Keratinocyte (primary cell): ENCODE measurements at places on chromosomes 12 and 14.
A peak's percentile ranks its signal among the peaks of the same experiment; 100 is the strongest.

- H3K36me3 ChIP-seq = no peaks in the 10 kb centered on the region
- DNase-seq = no peak
- no peaks in the 10 kb centered on the region for H3K27me3 ChIP-seq
- H3K4me1 ChIP-seq = no peaks in the 10 kb centered on the region
Observed at GRCh38 chr12:125160281-125160955, 95.2 kb downstream of the AACS start.

DNA sequence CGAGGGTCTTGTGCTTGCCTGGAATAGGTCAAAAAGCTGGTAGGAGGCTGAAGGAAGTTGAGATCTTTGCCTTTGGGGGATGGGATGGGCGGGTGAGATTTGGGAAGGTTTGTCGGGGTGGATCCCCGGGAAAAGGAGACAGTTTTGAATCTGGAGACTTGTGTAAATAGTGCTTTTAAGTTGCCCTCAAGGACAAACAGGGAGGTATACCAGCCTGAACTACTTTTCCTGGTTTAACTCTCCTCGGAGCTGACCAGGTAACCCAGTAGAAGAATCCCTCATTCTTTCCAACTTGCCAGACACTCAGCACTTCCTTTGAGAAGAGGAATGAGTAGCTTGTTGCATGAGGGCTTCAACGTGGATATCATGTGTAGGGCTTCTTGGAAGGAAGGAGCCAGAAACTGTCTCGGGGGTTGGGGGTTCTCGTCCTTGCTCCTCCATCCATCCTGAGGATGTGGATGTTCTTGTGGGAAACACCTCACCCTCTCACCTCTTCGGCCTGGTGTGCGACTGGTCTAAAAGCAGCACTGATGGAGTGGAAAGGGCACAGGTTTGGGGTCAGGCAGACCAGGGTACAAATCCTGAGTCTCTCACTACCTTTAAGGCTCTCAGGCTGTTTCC, 1.9 kb downstream of the TEAD4 start:
- H3K4me1 ChIP-seq = peaks cover 24% of the 10 kb centered on the region
- no peak for DNase-seq
- peak overlapping the region; percentile 76 for H3K4me3 ChIP-seq
- H3K36me3 ChIP-seq = no peaks in the 10 kb centered on the region
- H3K27me3 ChIP-seq = no peaks in the 10 kb centered on the region

GRCh38 chr14:65483647-65484046, 71.1 kb downstream of the FUT8 start:
- H3K27ac ChIP-seq = no peak overlapping the region
- H3K4me1 ChIP-seq = no peaks in the 10 kb centered on the region
- no peaks in the 10 kb centered on the region for H3K36me3 ChIP-seq
- no peak overlapping the region for H3K4me3 ChIP-seq

DNA sequence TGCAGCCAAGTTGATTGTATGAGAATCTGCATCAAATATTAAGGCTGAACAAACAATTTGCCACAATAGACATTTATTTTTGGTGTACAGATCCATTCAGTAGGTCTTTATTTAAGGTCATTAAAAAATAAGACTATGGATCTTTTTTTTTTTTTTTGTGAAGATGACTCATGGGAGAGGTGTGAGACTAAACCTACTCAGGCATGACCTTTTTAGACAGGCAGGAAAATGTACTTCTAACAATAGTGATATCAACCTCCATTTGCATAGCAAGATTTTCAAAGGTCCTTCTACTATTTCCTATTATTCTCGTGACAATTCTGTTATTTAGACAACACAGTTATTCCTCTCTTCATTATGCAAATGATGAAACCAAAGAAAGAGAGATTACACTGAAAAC, 39.9 kb upstream of the PTPRR start:
- H3K36me3 ChIP-seq = no peaks in the 10 kb centered on the region
- H3K4me1 ChIP-seq = no peaks in the 10 kb centered on the region
- no peak overlapping the region for H3K4me3 ChIP-seq
- no peaks in the 10 kb centered on the region for H3K27me3 ChIP-seq
- no peak for DNase-seq
- no peak overlapping the region for H3K27ac ChIP-seq

DNA sequence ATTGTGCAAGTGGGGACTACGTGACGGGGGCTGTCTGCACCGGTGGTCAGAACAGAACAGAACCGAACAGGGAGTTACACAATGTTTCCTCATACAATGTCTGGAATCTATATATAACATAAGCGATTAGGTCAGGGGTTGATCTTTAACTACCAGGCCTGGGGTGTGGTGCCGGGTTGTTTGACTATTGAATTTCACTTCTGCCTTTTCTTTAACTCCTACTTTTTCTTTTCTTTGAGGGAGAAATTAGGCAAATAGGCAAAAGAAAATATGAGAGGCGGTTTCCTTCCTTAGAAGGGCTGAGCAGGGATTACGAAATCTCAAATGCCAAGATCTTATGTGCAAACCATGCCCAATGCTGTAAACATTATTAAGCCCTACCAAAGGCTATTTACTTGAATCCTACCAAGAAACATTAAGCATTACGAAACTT, 140.3 kb downstream of the SLC38A6 start:
- no peak overlapping the region for H3K4me3 ChIP-seq
- no peak for DNase-seq
- H3K4me1 ChIP-seq = peaks cover 10% of the 10 kb centered on the region
- no peaks in the 10 kb centered on the region for H3K27me3 ChIP-seq
- H3K27ac ChIP-seq = no peak overlapping the region

GRCh38 chr12:45138609-45139008, 77.3 kb upstream of the ANO6 start:
- no peaks in the 10 kb centered on the region for H3K27me3 ChIP-seq
- no peak overlapping the region for H3K27ac ChIP-seq
- H3K36me3 ChIP-seq = no peaks in the 10 kb centered on the region
- no peak for DNase-seq

- H3K27ac ChIP-seq = no peak overlapping the region
- H3K36me3 ChIP-seq = no peaks in the 10 kb centered on the region
- H3K27me3 ChIP-seq = no peaks in the 10 kb centered on the region
- DNase-seq = no peak
- H3K4me1 ChIP-seq = no peaks in the 10 kb centered on the region
Observed at GRCh38 chr12:119601877-119602733, 8.5 kb downstream of the TMEM233 start.

GRCh38 chr12:5507401-5507935, 75.6 kb downstream of the NTF3 start:
- H3K4me3 ChIP-seq = no peak overlapping the region
- no peak overlapping the region for H3K27ac ChIP-seq
- peaks cover 12% of the 10 kb centered on the region for H3K4me1 ChIP-seq
- H3K36me3 ChIP-seq = no peaks in the 10 kb centered on the region

DNA sequence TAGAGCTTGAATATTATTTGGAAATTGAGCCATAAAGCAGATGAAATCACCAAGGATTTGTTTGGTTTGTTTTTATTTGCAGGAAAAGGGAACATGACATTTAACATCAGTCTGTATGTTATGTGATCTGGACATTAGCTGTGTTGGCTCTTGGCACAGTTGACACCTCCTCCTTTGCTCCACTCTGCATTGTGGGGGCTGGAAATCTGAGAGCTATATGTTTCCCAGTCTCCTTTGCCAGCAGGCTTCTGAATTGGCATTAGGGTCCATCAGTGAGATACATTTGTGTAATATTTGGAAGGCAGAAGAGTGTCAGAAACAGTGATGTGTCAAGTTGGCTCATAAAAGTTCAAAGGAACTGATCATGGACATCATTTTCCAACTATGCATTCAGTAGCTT, 322.1 kb upstream of the ATP2B1 start:
- no peak for DNase-seq
- no peak overlapping the region for H3K4me3 ChIP-seq
- peaks cover 13% of the 10 kb centered on the region for H3K4me1 ChIP-seq
- H3K36me3 ChIP-seq = no peaks in the 10 kb centered on the region
- H3K27me3 ChIP-seq = no peaks in the 10 kb centered on the region

DNA sequence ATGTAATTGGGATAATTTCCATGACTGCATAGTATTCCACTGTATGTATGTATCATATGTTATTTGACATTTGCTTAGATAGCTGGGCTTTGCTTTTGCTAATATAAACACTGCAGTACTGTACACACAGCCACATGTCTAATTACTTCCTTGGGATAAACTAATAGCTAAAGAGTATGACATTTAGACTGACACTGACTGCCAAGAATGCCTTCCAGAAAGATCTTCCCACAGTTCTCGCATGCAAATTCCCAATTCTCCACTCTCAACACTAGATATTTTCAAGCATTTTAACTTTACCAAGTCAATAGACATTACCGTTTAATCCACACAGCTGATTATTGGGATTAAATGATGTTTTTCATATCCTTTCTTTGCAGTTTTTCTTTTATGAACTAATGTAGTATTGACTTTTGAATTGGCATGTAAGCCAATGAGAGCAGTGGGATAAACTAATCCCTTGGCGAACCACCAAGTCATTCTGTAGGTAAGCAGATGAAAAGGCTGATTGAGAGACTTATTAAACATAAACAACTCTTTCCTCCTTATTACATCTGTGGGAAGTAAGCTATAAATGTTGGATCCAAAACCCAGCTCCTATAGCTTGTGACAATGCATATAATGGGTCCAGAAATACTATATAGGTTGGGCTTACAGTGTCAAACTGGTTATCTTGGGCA, 55.5 kb downstream of the STON2 start:
- DNase-seq = no peak
- no peaks in the 10 kb centered on the region for H3K36me3 ChIP-seq
- no peak overlapping the region for H3K27ac ChIP-seq
- H3K27me3 ChIP-seq = no peaks in the 10 kb centered on the region
- H3K4me1 ChIP-seq = peaks cover 8% of the 10 kb centered on the region

DNA sequence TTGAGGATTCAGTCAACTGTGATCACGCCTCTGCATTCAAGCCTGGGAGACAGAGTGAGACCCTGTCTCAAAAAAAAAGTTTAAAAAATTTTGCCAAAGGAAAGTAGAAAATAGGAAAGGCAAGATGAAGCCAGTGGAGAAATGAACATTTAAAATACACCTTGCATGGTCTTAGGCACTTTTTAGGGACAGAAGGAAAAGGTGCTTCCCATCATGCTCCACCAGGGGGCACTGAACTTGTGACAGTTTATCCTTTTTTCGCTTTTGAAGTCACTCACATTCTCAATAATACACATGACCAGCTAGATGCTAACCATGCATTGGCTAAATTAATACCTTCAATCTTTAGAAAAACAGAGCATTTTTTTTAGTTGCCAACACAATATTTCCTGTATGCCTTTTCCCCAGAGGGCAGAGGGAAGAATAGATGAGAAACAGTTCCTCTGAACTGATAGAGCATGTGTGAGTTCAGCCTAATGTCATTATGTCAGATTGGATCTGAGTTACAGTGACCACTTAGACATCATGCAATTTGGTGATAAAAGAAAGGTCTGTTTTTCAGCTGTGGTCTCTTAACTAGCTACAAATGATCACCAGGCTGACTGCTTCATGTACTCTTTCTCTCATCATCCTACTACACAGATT, 221.8 kb upstream of the SSTR1 start:
- peak; percentile 2 for DNase-seq
- H3K27ac ChIP-seq = no peak overlapping the region
- no peaks in the 10 kb centered on the region for H3K36me3 ChIP-seq

DNA sequence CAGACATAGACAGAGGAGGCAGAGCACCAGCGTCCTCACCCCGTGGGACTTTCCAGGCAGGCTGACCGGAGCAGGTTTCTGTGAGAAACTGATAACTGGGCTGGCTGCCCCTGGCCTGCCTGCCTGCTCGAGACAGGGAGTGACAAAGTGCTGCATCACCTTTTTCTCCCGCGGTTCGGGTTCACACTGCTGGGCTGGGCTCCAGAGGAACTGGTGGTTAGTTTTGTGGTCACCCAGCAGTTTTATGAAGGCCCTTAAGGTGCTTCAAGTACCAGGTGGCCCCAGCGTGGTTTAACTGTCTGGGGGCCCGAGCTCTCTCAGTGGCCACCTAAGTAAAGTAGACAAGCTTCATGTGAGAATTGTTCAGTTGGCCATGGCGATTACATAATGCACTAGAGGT, 1073.6 kb downstream of the BCL11B start:
- no peak overlapping the region for H3K4me3 ChIP-seq
- H3K36me3 ChIP-seq = no peaks in the 10 kb centered on the region
- peaks cover 3% of the 10 kb centered on the region for H3K27me3 ChIP-seq
- H3K4me1 ChIP-seq = no peaks in the 10 kb centered on the region
